ENCODE measurements at places on chromosomes 7 and 10. TPM values are rescaled to one million over a fixed set of nuclear protein-coding genes. Genes with fewer than 3 reads are reported as not detected.

Gene PDE6C
- not detected for total RNA-seq

Gene AZGP1
- 17.1 TPM for total RNA-seq

Gene GDF2
- not detected for total RNA-seq

Gene EEPD1
- 18.1 TPM for total RNA-seq

Gene TRIM50
- not detected for total RNA-seq

Gene FANK1
- total RNA-seq = not detected

Gene TMEM196
- total RNA-seq = 0.14 TPM

Gene ITIH5
- 106 TPM for total RNA-seq

Gene LIPJ
- total RNA-seq = not detected

Gene TFPI2
- 5.0 TPM for total RNA-seq

Gene ANKRD30A
- not detected for total RNA-seq

Gene CPA4
- not detected for total RNA-seq

Gene TMEM225B
- total RNA-seq = 1.8 TPM

Gene ANKRD61
- total RNA-seq = not detected

Gene MSANTD7
- total RNA-seq = 5.1 TPM

Gene IDI2
- not detected for total RNA-seq

Gene CALML5
- total RNA-seq = not detected

Gene RSPH10B2
- not detected for total RNA-seq

Gene IFIT2
- total RNA-seq = 3.6 TPM

Gene NRF1
- total RNA-seq = 18.1 TPM

Gene PILRA
- total RNA-seq = 5.9 TPM

Gene ABCB1
- 5.8 TPM for total RNA-seq

Gene PAPOLB
- 0.49 TPM for total RNA-seq

Gene ITGA8
- total RNA-seq = 2.2 TPM

Gene ICA1
- total RNA-seq = 6.6 TPM

Gene HSPA12A
- 12.3 TPM for total RNA-seq

Measured in sigmoid colon (tissue), 7 donors.